ENCODE measurements at places on chromosomes 5 and 9. TPM values are rescaled to one million over a fixed set of nuclear protein-coding genes. Genes with fewer than 3 reads are reported as not detected.

POLR3G gene
- total RNA-seq: 1.1 TPM

RMRP gene
- 3,638 TPM for total RNA-seq

SPATA31A5 gene
- total RNA-seq: not detected

ZFP2 gene
- total RNA-seq: not detected

CCNI2 gene
- 5.0 TPM for total RNA-seq

FAM151B gene
- 4.1 TPM for total RNA-seq

YIPF5 gene
- 15.7 TPM for total RNA-seq

DNA sequence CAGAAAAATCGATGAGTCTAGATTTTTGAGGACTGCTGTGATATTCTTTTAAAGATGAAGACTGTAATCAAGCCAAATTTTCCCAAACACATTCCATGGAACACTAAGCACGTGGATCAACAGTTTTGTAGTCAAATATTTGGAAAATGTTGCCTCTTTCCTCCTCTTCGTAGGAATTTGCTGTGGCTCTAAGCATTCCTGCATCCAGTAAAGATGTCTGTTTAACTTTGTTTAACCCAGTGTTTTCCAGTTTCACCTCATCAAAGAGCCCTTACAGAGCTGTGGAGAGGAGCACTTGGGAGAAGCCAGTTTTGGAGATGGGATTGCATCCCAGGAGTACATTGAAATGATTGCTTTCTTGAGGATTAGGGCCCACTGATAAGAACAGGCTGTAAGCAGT lies 58.9 kb downstream of the INSYN2B start:
- no peak overlapping the region for H3K27ac ChIP-seq
- DNase-seq: no peak
- no peaks in the 10 kb centered on the region for H3K36me3 ChIP-seq

GRCh38 chr5:102922111-102922720 lies 167.1 kb downstream of the PAM start:
- H3K27ac ChIP-seq: no peak overlapping the region
- peaks cover 27% of the 10 kb centered on the region for H3K4me1 ChIP-seq
- H3K4me3 ChIP-seq: no peak overlapping the region
- no peaks in the 10 kb centered on the region for H3K27me3 ChIP-seq
- no peak for DNase-seq

DNA sequence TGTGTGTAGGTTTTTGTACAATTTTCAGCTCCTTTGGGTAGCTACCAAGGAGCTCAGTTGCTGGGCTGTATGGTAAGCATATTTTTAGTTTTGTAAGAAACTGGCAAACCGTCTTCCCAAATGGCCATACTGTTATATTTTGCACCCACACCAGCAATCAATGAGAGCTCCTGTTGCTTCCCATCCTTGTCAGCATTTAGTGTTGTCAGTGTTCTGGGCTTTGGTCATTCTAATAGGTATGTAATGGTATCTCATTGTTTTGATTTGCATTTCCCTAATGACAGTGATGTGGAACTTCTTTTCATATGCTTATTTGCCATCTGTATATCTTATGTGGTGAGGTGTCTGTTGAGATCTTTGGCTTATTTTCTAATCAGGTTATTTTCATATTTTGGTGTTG lies 320.1 kb downstream of the MLLT3 start:
- H3K4me1 ChIP-seq: no peaks in the 10 kb centered on the region
- H3K36me3 ChIP-seq: no peaks in the 10 kb centered on the region
- no peak overlapping the region for H3K4me3 ChIP-seq
- no peaks in the 10 kb centered on the region for H3K27me3 ChIP-seq
- H3K27ac ChIP-seq: no peak overlapping the region
- DNase-seq: no peak

DNA sequence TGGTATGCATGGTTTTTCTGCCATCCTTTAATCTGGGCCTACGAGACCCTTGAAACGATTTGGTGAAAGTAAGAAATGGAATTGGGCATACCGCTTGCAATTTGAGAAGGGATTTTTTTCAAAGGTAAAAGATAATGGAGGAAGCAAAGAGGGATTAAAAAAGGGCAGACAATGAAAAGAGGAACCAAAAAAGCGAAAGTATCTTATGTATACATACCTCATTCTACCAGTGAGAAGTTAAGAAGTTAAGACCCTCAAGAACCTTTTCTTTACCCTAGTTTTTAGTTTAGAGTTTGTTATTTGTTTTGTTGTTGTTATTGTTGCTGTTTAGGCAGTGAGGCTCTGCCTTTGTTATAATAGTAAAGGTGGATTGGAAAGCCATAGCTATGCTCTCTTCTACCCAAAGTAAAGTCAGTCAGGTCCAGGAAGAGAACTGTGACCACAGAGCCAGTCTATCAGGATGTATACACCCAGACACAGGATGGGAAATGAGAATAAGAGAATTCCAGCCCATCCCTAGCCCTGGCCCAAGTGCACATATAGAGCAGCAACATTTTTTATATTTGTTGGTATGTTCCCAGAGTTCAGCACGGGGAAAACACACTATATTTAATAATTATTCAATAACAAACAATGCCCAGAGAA lies 166.6 kb downstream of the RFX3 start:
- no peak overlapping the region for H3K27ac ChIP-seq
- H3K4me3 ChIP-seq: no peak overlapping the region
- no peaks in the 10 kb centered on the region for H3K36me3 ChIP-seq
- H3K4me1 ChIP-seq: no peaks in the 10 kb centered on the region
- no peak for DNase-seq

DNA sequence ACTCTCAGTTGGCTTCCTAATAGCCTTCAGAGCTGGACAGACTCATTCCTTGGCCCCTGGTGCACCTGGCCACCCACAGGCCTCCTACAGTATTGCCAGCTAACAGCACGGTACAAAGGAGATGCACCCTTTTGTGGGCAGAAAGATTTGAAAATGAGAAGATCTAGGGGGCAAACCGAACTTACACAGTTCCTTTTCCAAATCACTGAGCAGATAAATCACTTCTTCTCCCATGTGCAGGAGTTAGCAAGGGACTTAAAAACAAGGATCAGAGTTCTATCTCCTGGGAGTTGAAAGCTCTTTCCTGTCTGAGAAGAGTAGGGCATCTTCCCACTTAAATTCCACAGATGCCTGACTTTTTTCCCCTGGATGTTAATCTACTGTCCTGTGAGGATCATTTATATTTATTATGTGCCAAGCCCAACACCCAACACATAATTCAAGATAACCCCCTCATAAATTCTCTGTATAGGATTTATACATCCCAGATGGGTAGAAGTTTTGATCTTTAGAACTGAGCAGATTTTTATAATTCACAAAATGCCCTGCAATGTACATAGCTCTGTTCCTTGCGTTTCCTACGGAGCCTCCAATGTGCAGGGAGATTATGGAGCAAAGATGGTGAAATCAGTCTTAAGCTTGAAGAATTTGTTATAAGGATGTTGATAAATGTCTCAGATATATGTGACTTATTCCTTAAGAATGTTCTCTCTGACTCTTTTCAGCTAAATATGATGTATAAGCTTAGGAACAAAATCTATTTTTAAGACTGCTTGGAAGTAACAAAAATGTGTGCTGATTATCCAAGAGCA lies 207.2 kb upstream of the DAPK1 start:
- H3K4me1 ChIP-seq: no peaks in the 10 kb centered on the region
- H3K27me3 ChIP-seq: no peaks in the 10 kb centered on the region

- H3K4me1 ChIP-seq: peaks cover 10% of the 10 kb centered on the region
- DNase-seq: no peak
- peaks cover 100% of the 10 kb centered on the region for H3K27me3 ChIP-seq
- no peak overlapping the region for H3K4me3 ChIP-seq
Measured at GRCh38 chr5:93603793-93604643, 21.0 kb downstream of the NR2F1 start.

DNA sequence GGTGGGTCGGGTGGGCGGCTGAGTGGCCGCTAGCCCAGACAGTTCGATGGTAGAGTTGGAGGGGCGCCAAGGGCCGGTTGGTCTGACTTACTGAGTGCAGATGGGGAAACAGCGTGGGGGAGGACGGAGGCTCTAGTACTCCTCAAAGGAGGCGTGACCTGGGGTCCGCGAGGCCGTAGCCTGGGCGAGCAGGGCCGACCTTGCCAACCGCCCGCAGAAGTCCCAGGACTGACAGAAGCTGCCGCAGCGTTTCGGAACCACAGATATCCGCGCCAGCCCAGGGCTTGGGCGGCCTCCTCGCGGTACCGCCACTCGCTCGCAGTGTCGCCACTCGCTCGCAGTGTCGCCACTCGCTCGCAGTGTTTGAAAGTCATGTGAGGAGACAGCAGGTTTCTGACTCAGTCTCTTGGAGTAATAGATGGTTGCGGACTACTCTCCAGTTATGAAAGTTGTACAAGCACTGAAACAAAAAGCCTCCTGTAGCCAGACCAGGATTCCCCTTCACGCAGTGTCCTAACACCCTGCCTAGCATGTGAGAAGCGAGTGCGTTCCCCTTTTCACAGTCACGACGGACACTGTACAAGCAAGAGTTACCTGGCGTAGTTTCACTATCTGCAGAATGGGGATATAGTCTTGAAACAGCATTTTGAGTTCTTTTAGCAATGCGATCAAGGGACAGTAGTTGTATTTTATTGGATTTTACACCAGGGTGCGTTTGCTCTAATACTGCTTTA lies 674 bp downstream of the TMEM38B start:
- peak overlapping the region; percentile 75 for H3K27ac ChIP-seq
- H3K36me3 ChIP-seq: no peaks in the 10 kb centered on the region
- H3K27me3 ChIP-seq: peaks cover 25% of the 10 kb centered on the region
- DNase-seq: peak; percentile 67

- no peaks in the 10 kb centered on the region for H3K27me3 ChIP-seq
- peaks cover 58% of the 10 kb centered on the region for H3K4me1 ChIP-seq
- peak overlapping the region; percentile 94 for H3K27ac ChIP-seq
- DNase-seq: no peak
- H3K36me3 ChIP-seq: no peaks in the 10 kb centered on the region
Measured at GRCh38 chr9:130845254-130845653, 10.2 kb downstream of the ABL1 start.

DNA sequence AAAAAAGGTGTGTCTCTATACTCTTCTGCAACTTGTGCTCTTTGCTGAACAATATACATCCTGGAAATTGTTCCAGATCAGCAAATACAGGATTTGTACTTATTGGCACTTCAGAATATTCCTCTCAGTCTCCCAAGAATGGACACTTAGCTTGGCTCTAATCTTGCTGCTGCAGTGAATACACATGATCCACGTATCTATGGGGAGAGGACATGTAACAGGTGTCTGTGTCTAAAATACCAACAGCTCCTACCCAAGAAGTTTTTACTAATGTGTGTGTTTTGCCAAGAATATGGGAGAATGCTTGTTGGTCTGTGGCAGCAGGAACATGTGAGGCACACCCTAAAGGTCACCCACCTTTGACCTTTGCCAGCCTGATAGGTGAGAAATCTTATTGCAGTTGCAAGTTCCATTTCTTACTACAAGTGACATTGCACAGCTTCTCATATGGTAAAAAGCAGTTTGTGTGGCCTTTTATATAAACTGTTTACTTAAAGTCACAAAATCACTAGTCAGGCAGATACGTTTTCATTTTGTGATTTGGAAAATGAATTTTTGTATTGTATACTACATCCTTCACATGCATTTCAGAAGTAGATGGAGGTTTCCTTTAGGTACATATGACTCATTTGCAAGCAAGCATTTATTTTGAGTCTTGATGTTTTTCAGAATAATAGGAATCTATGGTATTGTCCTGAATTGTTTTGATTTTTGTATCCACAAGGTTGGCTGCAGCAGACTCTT lies 35.8 kb downstream of the PHF2 start:
- DNase-seq: no peak
- no peaks in the 10 kb centered on the region for H3K36me3 ChIP-seq
- no peak overlapping the region for H3K4me3 ChIP-seq
- no peak overlapping the region for H3K27ac ChIP-seq
- H3K27me3 ChIP-seq: no peaks in the 10 kb centered on the region

DNA sequence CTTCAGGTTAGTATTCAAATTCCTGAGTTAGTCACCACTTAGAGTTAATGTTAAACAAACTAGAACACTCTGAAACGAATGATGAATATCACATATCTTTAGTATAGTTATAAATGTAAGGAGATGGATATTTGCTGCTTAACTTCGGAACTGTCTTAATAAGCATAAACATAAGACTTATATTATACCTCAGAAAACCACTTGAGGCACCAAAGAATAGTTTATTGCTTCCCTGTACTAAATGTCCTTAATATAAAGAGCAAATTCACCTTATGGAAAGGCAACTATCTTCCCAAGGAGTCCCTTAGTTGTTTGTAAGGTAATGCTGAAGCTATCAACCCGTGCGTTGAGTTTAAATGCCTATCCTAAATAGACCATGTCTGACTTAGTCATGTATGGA lies 300.0 kb upstream of the ADAMTSL1 start:
- H3K27ac ChIP-seq: no peak overlapping the region
- no peaks in the 10 kb centered on the region for H3K27me3 ChIP-seq
- H3K4me1 ChIP-seq: no peaks in the 10 kb centered on the region
- H3K36me3 ChIP-seq: no peaks in the 10 kb centered on the region
- H3K4me3 ChIP-seq: no peak overlapping the region

- peaks cover 16% of the 10 kb centered on the region for H3K27me3 ChIP-seq
- peaks cover 3% of the 10 kb centered on the region for H3K4me1 ChIP-seq
- H3K27ac ChIP-seq: peak within 1 kb of the TSS; percentile 74
- DNase-seq: peak; percentile 62
- H3K4me3 ChIP-seq: peak within 1 kb of the TSS; percentile 51
- no peaks in the 10 kb centered on the region for H3K36me3 ChIP-seq
Measured at GRCh38 chr5:35230038-35230611, at the start of gene PRLR. PRLR (minus strand) TSS chr5:35230487; CDS start chr5:35089620, 140,867 bp downstream.

GRCh38 chr9:86303316-86303975 lies 21.1 kb upstream of the ISCA1 start:
- DNase-seq: no peak
- no peak overlapping the region for H3K27ac ChIP-seq
- no peaks in the 10 kb centered on the region for H3K4me1 ChIP-seq
- peaks cover 97% of the 10 kb centered on the region for H3K36me3 ChIP-seq

DNA sequence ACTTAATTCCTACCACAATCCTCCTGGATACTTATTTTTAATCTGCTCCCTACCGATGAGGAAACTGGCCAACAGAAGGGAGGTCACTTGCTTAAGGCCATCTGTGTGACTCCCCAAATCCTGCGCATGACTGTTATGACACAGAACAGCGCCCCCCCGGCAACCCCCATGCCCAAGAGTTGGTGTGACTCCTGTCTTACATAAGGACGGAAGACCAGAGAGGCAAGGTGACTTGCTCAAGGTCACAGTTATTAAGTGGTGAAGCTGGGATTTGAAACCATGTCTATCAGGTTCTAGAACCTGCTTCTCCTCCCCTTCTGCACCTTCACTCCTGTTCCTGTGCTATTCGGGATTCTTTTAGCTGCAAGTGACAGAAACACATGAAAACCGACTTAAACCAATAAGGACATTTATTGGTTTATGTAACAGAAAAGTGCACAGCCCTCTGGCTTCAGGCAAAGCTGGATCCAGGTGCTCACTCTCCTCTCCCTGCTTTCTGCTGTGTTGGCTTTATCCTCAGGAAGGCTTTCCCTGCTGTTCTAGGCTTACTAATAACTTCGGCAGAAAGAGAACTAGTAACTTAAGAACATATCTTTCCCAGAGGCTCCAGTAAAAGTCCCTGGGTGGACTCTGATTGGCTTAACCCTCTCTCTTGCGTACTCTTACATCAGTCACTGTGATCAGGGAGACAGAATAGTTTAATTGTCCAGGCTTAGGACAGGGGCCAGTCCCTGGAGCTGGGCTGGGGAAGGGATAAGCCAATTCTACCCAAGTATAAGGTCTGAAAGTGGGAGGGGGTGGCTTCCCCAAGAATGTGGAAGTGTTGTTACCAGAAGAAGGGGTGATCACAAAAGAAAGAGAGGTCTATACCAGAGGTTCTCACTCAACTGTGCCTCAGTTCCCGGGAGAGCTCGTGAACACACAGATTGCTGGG lies 43.7 kb downstream of the FGF18 start:
- no peaks in the 10 kb centered on the region for H3K27me3 ChIP-seq
- H3K4me1 ChIP-seq: no peaks in the 10 kb centered on the region
- H3K27ac ChIP-seq: no peak overlapping the region
- no peak overlapping the region for H3K4me3 ChIP-seq
- DNase-seq: no peak
